Skeletal muscle cell (primary cell): ENCODE measurements at places on chromosomes 2 and 18.

DNA sequence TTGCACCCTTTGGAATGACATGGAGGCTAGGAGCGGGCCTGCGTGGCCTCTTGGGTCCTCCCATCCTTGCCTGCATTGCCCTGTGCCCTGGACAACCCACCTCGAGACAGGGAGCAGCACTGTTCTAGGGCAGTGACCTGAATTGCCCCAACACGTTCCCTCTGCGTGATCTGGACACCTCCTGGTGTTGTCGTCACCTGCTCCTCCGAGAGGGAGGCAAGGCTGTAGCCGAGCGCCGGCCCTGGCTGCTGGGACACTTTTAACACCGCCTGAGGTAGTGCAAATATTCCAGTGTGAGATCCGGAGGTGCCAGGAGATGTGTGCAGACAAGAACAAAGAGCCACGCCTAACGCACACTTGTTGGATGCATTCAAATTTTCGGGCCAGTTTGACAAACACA lies 131.5 kb downstream of the SMAD7 start:
- DNase-seq, result no peak

GRCh38 chr2:152336854-152337510 lies 2.0 kb downstream of the FMNL2 start:
- DNase-seq, result no peak

DNA sequence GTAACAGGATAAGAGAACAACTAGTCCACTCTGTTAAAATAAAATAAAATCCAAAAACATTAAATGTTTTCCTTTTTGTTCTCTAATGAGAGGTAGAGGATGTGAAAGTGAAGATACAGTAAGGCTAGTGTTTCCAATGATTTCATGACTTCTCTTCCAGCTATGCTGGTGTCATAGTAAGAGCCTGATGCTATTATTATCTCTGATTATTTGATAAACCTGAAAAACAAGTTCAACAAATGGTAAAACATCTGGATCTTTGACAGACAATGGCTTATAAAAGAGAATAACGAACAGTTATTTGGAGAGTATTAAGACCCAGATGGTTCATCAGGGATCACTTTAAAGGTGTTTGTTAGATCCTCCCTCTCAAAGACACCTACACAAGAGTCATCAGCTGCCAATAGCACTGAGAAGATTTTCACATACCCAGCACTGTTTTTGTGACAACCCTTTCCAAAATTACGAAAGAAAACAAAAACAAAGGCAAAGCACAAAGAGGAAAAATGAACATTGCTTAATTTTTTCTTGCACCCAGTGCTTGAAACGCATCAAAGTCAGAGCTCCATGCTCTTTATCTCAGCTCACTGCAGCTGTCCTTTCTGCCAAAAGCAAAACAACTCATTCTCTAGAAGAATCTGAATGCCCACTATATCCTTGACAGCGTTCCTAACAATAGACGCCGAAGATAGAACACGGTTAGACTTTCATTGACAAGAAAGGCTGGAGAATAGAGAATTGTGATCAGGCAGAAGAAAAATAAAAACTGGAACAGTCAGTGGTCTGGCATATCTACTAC lies 168.6 kb downstream of the SLC8A1 start:
- no peak for DNase-seq

DNA sequence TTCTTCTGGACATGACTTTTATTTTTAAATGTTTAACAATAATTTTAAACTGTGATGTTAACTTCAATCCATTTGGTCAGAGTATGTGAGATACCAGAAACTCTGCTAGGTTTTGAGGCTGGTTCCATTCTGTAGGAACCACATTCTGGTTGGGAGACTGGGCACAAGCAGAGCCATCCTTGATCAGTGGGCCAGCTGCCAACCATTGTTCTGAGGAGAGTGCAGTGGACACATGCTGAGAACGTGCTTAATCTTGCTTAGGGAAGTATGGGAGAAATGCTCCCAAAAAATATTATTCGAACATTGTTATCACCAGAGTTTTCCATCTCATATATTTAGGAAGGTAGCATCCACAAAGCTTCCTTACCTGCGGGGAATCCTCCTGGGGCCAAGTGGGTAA lies 155.8 kb downstream of the RTN4 start:
- no peak for DNase-seq

GRCh38 chr2:28582595-28582994 lies 86.7 kb downstream of the PLB1 start:
- DNase-seq, result no peak

DNA sequence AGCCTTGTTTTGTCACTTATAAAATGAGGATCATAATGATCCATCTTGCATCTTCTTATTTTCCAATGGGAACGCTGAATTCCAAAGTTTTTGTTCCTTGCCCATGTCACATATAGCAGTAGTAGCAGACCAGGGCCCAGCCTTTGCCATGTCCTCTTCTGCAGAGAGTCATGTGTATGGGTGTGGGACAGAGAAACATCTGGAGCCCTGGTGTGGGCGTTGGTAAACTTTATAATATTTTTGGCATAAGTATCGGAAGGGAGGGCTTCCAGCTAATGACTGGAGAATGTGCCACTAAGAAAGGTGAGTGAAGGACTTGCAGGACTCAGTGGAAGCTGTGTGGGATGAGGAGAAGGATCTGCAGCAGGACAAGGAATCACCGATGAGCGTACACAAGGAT lies 157.2 kb downstream of the NCKAP5 start:
- DNase-seq, result no peak

DNA sequence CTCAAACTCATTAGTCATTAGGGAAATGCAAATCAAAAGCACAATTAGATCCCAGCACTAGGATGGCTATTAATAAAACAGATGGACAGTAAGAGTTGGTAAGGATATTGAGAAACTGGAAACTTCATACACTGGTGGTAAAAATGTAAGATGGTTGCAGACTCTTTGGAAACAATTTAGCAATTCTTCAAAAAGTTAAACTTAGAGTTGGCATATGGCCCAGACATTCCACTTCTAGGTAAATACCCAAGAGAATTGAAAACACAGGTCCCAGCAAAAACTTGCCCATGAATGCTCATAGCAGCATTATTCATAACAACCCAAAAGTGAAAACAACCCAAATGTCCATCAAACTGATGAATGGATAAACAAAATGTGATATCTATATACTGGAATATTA lies 84.9 kb upstream of the ZFP36L2 start:
- DNase-seq, result peak; percentile 47

DNA sequence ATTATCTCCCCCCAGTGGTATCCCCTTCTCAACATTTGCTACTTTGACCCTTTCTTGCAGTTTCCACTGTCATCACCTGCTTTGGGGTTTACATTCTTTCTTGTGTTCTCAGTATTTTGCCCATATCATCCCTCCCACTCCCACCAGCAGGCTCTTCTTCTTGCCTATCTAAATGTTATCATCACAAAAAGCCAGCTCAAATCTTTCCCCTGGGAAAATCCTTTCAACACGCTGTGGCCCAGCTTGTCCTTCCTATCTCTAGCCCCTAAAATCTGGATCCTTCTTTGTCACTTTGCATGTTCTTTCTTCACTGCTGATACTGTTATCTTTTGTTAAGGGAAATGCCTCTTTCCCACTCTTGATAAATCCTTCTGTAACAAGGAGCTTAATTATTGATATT lies 138.2 kb downstream of the RAD51AP2 start:
- no peak for DNase-seq

- DNase-seq, result peak; percentile 74
These were observed 15.0 kb upstream of the CTAGE1 start for GRCh38 chr18:22432657-22433137.

DNA sequence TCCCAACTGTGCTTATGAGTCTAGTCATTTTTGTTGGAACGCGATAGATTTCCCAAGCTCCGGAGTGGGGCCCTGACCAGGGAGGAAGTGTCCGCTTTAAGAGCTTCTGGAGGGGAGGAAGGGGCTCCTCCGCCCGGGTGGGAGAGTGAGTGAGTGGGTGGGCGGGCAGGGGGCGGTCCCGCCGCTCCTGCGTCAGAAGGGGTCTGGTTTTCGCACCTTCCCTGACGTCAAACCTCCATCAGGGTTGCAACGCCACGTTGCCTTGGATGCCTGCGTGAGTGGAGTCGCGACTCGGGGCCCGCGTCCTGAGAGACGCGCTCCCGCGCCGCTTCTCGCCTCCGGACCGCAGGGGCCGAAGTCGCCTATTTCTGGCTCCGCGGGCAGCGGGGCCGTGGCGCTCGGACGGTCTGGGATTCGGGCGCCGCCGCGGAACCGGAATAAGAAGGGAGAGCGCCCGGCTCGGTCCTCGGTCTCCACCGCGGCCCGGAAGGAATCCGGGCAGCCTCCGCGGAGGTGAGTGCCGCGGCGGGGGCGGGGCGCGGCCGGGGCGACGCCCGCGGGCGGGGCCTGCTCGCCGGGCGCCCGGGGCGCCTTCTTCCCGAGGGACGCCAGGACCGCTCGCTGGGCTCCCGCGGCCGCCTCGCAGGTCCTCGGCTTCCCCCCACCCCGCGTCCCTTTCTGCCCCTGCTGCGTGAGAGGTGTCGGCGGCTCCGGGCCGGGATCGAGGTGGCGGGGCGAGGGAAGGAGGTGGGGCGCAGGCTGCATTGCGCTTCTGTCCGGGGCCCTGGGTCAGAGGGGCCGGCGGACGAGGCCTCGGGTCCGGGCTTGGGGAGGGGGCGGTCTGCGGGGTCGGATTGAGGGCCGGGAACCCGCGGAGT lies at the start of gene ZDBF2:
Gene ZDBF2 (plus strand): TSS at position 230 of the 878 bp plus-strand sequence. CDS start 7,187 bp downstream, outside the sequence.
- peak; percentile 54 for DNase-seq

GRCh38 chr18:73677450-73677849 lies 470.2 kb downstream of the FBXO15 start:
- no peak for DNase-seq

DNA sequence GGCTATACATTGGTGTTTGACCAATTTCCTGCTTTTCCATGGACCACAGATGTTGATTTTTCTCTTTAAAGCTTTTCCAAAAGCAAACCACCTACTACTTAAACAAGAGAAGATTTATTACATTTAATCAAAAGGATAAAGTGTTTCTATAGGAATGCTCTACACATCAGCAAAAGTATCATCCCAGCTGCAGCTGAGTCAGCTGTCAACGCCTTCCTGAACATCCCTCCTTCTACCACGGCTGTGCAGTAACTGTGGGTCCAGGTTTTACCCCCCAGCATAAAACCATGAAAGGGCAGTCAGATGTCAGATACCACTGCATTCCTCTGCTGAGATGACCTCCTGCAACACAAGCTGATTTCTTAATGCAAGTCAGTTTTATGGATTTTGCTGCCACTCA lies 524.5 kb upstream of the MEX3C start:
- no peak for DNase-seq

DNA sequence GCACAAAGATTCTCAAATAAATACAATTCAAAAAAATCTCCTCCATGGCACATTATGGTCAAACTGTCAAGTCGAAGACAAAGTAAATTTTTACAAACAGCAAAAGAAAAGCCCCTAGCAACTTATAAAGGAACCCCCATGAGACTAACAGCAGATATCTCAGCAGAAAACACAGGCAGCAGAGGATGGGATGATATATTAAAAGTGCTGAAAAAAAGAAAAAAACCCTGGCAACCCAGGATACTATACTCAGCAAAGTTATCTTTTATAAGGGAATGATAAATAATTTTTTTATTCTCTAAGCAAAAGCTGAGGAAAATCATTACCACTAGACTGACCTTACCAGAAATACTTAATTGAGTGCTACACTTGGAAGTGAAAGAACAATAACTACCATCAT lies 326.4 kb downstream of the CYRIA start:
- no peak for DNase-seq

DNA sequence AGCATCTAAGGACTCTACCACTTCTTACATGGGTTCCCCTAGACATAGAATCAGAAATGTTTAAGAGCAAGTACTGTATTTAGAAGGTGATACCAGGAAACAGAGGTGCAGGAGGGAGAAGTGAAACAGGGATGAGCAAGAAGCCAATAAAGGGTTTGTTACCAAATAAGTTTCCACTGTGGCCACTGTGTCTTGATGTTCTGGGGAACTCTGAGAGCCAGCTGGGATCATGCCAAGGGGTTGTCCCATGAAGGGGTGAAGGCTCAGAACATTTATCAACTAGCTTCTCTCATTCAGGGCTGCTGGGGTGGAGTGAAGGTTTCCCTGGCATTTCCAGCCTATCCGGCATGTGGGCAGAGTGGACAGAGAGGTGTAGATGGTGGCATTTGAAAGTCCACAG lies 147.1 kb upstream of the SH3BP4 start:
- no peak for DNase-seq

- DNase-seq, result no peak
These were observed 17.8 kb upstream of the TMEM131 start for GRCh38 chr2:98013407-98014042.

DNA sequence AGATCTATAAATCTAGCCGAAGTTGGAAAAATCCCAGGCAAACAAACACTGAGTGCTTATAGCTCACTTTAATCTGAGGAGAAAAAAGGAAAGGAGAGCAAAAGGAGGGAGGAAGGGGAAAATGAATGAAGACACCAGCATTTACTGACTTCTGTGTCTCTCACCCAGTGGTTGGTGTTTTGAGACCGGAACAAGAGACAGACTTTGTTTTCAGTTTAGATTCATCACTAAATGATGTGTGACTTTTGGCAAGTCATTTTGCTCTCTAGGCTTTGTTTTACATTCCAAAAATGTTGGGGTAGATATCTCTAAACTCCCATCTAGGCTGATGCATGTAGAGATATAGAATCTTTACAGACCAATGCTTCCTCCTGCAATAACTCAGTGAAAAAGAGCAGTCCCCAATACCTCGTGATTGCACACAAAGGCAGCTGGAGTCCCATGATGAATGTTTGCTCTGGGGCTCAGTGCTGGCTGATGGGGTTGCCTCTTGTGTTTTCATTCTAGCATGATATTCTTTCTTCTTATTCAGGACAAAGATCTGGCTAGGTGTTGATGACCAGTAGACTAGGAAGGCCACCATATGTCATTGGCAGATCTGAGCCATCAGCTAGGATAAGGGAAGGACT lies 51.4 kb downstream of the TRIB2 start:
- DNase-seq, result no peak

GRCh38 chr2:135125940-135126339 lies 73.8 kb downstream of the RAB3GAP1 start:
- DNase-seq, result no peak

DNA sequence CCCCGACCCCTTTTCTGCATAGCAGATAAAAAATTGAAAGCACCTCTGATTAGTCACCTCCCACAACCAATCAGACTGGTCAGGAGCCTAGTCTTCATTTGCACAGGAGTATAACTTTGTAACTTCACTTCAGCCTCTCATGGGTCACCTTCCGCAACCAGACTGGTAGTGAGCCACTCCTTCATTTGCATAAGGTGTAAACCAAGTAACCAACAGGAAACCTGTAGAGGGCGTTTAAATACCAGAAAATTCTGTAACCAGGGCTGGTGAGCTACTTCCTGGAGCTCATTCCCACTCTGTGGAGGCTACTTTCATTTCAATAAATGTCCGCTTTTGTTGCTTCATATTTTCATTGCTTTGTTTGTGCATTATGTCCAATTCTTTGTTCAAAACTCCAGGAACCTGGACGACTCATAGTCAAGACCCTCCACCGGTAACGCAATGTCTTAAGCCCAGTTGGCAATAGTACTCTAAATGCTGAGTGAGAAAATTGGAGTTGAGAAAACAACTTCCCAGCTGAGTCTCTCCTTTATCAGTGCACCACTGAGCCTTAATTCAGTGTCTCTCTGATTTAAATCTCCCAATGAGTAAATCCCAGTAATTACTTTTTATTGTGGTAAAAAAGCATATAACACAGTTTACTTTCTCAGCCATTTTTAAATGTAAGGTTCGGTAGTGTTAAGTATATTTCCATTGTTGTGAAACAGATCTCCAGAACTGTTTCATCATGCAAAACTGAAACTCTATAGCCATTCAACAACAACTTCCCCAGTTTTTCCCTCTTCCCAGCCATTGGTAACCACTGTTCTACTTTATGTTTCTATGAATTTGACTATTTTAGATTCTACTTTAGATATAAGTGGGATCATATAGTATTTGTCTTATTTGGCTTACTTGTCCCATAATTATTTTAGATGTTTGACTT lies 392.7 kb upstream of the SLC8A1 start:
- DNase-seq, result no peak

- no peak for DNase-seq
These were observed 74.9 kb upstream of the TFCP2L1 start for GRCh38 chr2:121359716-121360565.
